ENCODE measurements at places on chromosomes 4 and X. TPM values are rescaled to one million over a fixed set of nuclear protein-coding genes. Genes with fewer than 3 reads are reported as not detected.

- DNase-seq: no peak
Measured at GRCh38 chrX:153438532-153438931, 7.3 kb downstream of the TREX2 start.

DNA sequence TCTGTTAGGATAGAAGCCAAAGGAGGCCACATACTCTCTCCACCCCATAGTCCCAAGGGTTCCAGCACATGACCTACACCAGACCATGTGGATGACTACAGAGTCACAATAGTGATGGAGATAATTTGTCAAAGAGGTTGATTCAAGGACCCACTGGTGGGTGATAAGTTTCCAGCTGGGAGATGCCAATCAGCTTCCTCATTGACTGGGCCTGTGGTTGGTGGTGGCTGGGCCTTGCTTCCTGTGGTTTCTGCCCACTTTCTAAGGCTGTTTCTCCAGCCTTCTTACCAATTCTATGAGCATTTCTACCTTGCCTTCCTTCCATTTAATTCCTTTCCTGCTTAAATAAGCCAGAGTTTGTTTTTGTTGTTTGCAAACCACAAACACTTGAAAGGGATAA lies 95.5 kb upstream of the CPEB2 start:
- DNase-seq: no peak

DNA sequence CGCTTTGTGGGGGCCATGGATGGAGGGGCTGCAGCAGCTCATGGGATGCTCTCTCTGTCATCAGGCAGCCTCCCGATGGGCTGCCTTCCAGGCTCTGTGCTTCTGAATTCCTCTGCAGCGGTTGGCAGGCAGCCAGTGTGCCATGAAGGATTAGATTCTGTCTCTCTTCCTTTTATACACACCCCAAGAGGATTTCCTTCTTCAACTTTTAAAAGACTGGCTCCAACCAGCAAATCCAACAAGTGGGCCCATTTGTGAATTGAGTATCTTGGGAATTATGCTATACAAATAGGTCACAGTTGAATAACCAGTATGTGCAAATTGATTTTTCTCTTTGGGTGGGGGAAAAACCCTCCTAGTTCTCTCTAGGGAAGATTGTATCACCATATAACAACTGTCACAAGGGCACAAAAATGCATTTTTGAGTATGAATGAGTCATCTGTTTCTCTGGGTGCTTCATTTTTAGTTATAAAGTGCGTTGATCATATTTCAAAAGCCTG lies 96.8 kb upstream of the FAT1 start:
- DNase-seq: no peak

DNA sequence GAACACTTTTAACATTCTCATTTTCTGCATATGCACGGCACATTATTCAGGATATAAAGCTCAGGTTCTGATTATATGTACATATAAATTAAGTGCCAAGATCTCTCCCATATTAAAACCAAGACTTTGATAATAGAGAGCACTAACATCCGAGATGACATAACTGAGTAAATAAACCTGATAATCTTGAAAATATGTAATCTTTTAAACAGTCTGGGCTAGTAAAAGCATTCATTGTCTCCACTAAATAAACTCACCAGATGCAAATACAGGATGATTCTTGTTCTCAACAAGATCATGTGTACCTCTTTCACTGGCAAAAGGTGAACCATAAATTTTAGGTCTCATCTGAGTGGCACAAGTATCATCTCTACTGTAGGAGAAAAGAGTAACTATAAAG lies 942.2 kb downstream of the TRAM1L1 start:
- DNase-seq: no peak

GRCh38 chrX:42832764-42833549 lies 55.0 kb upstream of the PPP1R2C start:
- no peak for DNase-seq

Gene UGT2B15
- total RNA-seq: not detected

Gene TNMD
- not detected for total RNA-seq

Gene AADAT
- 30.7 TPM for total RNA-seq

Gene FGF2
- total RNA-seq: 14.6 TPM

Gene ZMAT1
- 4.9 TPM for total RNA-seq

Gene CXCL1
- total RNA-seq: not detected

Gene IRS4
- total RNA-seq: 0.36 TPM

Gene MUC7
- total RNA-seq: not detected
